ENCODE measurements at places on chromosomes 16 and 17.

GRCh38 chr17:66767154-66767933 lies 67.6 kb upstream of the CACNG5 start:
- DNase-seq, result no peak

- DNase-seq, result no peak
These were observed 24.9 kb downstream of the USP31 start for GRCh38 chr16:23124315-23124714.

DNA sequence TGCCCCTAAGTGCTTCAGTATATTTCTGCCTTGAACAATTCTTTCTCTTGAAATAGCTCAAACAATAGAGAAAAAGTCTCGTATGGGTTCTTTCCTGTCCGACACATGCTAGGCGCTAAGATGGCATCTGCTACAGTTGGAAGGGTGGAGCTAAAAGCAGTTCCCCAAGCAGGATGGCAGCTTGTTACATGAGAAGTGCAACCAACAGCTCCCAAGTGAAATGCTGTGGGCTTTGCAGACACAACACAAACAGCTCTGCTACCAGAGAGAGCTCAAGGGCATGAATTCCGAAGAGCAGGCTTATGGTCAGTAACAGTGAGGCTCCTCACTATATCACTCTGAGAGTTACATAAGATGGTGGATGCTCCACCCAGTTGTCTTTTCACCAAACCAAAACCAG lies 83.8 kb downstream of the VPS53 start:
- no peak for DNase-seq

DNA sequence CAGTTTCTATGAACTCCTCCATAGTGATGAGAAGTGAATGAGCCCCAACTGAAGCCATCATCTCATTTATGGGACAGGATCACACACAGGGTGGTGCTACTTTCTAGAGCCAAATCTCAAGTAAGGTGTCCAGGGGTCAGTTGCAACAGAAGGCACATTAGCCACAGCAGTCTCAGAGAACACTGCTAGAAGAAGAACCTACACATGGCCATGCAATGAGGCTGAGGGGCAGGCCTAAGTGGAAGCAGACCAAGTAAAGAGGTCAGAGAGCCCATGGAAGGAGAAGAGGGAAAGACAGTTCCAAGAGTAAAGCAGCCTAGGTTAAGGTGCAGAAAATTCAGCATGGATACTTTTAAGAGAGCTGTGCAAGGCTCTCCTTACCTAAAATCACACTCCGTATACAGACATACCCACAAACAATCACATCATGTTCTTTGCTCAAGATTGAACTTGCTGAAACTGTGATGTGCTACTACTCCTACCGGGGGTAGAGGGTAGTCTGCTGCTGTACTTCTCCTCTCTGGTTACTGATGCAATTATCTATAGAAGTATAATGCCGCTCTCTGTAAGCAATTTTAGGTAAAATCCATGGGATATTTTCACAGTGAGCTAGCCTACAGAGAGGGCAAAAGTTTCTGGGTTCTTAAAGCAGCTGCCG lies 1.7 kb downstream of the ABCA8 start:
- DNase-seq, result no peak
